ENCODE measurements at places on chromosomes 3 and 15.

DNA sequence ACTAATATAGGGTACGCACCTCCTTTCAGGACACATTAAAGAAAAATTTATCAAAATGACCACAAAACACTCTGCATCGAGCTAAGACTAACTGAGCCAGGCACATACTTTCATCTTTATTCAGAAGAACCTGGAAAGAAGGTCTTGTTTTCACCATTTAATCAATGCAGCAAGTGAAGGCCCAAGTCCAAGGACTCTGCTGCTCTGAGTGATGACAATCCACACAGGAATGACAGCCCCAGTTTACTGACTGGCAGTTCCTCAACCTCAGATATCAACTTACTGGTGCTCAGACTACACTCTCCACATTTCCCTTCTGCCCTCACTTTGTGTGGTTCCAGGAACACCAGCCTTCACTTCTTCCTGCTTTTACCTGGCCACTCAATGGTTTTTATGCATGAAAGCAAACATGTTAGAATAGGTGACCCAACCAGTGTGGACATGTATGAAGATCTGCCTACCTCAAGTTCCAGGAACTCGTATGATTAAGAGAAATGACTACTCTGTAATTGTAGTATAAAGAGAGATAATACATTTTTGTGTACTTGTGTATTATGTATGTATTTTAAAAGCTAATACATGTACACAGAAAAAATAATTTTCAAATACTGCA lies 29.1 kb upstream of the RASA2 start:
- H3K4me3 ChIP-seq, result no peak overlapping the region
- H3K27me3 ChIP-seq, result no peaks in the 10 kb centered on the region
- no peak for DNase-seq
- peaks cover 2% of the 10 kb centered on the region for H3K36me3 ChIP-seq
- no peak overlapping the region for H3K27ac ChIP-seq
- H3K4me1 ChIP-seq, result peaks cover 19% of the 10 kb centered on the region

GRCh38 chr3:157091083-157091833 lies 68.7 kb downstream of the CCNL1 start:
- peaks cover 17% of the 10 kb centered on the region for H3K36me3 ChIP-seq
- H3K27ac ChIP-seq, result peak overlapping the region; percentile 93
- peaks cover 32% of the 10 kb centered on the region for H3K4me1 ChIP-seq
- H3K4me3 ChIP-seq, result no peak overlapping the region
- H3K27me3 ChIP-seq, result no peaks in the 10 kb centered on the region
- DNase-seq, result no peak

- no peak for DNase-seq
- H3K27me3 ChIP-seq, result no peaks in the 10 kb centered on the region
- no peak overlapping the region for H3K27ac ChIP-seq
- no peak overlapping the region for H3K4me3 ChIP-seq
- no peaks in the 10 kb centered on the region for H3K4me1 ChIP-seq
Measured at GRCh38 chr3:137669519-137670060, 94.5 kb upstream of the SOX14 start.

GRCh38 chr15:40344631-40345120 lies 3.9 kb upstream of the CCDC9B start:
- DNase-seq, result peak; percentile 58
- peaks cover 5% of the 10 kb centered on the region for H3K4me1 ChIP-seq
- H3K4me3 ChIP-seq, result no peak overlapping the region
- no peaks in the 10 kb centered on the region for H3K27me3 ChIP-seq
- peaks cover 2% of the 10 kb centered on the region for H3K36me3 ChIP-seq
- H3K27ac ChIP-seq, result no peak overlapping the region

DNA sequence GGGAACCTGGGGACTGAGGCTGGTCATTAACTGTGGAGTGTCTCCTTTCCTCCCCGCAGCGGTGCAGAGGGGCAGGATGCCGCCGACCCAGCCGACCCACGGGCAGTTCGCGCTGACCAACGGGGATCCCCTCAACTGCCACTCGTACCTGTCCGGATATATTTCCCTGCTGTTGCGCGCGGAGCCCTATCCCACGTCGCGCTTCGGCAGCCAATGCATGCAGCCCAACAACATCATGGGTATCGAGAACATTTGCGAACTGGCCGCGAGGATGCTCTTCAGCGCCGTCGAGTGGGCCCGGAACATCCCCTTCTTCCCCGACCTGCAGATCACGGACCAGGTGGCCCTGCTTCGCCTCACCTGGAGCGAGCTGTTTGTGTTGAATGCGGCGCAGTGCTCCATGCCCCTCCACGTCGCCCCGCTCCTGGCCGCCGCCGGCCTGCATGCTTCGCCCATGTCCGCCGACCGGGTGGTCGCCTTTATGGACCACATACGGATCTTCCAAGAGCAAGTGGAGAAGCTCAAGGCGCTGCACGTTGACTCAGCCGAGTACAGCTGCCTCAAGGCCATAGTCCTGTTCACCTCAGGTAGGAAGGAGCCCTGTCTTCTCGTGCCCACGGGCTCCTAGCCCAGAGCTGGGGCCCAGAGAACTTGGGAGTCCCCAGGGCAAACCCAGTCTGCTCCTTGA lies 3.7 kb downstream of the NR2F2 start:
- H3K4me1 ChIP-seq, result peaks cover 12% of the 10 kb centered on the region
- H3K27ac ChIP-seq, result no peak overlapping the region
- H3K4me3 ChIP-seq, result peak overlapping the region; percentile 58

DNA sequence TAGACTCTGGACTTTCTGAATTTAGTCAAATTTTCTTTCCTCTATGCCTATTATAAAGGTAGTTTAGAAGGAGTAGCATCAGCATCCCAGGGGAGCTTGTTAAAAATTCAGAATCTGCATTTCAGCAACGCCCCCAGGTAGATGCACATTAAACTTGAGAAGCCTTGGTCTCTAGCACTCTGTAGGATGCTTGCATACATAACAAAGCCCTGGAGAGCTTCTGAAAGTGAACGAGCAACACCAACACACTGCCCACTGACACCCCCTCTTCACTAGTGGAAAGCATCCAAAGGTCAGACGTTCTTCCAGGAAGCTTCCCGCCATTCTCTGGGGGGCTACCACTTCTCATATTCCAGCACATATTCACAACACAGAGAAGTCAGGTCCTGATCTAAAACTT lies 6.5 kb downstream of the PRICKLE2 start:
- no peak for DNase-seq
- H3K4me1 ChIP-seq, result no peaks in the 10 kb centered on the region
- no peaks in the 10 kb centered on the region for H3K27me3 ChIP-seq
- no peak overlapping the region for H3K27ac ChIP-seq

DNA sequence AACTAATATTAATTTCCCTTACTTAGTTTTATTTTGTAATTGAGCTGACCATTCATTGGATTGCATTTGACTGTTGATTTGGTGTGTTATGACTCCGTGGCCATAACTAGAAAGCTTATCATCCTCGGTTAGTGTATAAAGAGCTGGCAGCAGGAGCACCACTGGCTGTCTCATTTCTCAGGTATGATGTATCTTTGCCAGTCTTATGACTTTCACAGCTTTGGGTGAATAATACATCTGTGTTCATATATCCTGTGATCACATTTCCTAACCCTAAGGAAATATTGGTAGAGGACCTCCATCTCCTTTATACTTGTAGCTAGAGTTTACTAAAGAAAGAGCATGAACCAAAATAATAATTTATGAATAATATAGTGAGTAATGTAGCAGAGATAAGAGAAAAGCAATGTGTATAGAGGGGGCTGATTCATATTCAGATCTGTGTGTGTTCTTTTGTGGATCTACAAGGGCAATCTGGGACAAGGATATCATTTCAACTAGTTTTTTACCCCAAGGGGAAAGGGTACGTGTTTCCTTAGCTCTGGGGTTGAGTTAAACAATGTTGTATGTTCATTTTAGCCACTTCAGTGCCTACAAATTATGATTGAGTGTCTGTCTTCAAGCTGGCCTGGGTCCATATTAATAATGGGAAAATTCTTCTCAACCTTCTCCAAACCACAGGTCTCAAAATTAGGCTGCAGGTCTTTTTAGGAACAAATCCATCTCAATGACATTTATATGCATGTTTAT lies 901.7 kb downstream of the NTRK3 start:
- no peaks in the 10 kb centered on the region for H3K27me3 ChIP-seq
- no peak for DNase-seq
- no peaks in the 10 kb centered on the region for H3K4me1 ChIP-seq
- H3K36me3 ChIP-seq, result no peaks in the 10 kb centered on the region

DNA sequence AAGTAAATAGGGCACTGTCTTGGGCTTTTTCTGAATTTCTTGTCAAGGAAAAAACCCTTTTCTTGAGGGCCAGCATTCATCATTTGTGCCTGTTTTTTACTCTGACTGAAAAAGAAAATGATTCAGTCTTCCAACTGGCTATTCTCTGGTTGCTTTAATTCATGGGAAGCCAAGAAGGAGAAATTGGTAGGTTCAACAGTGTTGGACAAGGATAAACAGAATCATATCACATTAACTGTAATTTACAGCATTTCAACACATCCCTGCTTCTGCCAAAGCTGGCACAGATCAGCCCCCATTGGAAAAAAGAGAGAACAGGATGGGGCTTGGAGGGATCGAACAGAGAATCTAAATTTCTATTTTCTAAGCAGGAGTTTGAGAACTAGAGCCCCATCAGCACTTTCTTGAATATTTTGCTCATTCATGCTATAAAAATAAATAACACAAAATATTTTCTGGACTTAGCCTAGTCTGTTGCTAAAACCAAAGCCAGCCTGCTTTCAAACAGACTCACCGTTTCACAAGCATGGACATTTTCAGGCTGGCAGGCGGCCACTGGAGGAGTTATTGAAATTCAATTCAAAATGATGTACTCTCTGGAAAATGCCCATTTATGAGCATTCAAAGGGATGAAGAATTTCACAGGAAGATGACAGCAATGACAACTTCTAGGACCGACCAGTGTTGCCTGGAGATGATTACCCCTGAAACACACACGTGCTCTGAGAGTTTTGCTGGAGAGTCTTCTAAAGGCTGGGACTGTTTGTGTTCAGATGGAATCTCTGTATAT lies 181.2 kb downstream of the WNT5A start:
- no peaks in the 10 kb centered on the region for H3K27me3 ChIP-seq
- peaks cover 2% of the 10 kb centered on the region for H3K36me3 ChIP-seq
- H3K27ac ChIP-seq, result no peak overlapping the region
- DNase-seq, result no peak

DNA sequence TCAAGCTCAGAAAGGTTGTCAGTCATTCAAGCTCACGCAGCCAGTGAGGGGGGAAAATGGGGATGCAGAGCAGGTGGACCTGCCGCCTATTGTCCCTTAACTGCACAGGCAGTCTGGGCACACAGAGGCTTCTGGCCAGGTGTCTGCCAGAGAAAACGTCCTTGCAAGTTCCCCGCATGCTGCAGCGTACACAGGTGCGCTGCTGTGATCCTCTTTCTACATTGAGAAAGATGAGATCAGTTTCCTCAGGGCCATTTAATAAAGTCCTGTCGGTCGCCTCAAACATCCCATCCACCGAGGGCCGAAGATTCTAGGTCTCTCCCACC lies 445 bp upstream of the TSEN2 start:
- peak overlapping the region; percentile 93 for H3K4me3 ChIP-seq
- no peak for DNase-seq
- H3K4me1 ChIP-seq, result peaks cover 43% of the 10 kb centered on the region
- no peaks in the 10 kb centered on the region for H3K27me3 ChIP-seq
- peak overlapping the region; percentile 93 for H3K27ac ChIP-seq

DNA sequence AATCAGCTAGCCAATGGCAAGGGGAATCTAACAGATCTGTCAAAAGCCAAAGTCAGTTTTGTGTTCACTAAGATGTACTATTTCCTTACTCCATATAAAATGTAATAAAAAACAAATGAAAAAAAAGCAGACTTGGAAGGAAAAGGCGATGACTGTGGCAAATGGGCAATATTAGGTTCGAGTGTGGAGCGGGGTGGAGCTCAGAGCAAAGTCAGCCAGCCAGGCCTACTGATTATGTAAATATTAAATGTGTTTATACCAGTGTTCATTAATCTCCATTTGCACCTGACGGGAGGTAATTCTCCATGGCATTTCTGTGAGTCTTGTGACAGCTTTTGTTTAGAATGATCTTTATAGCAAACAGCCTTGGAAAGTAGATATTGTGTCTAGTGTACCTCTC lies 96.2 kb upstream of the KCNMB2 start:
- no peak for DNase-seq
- no peak overlapping the region for H3K27ac ChIP-seq
- H3K4me3 ChIP-seq, result no peak overlapping the region
- no peaks in the 10 kb centered on the region for H3K27me3 ChIP-seq
- H3K4me1 ChIP-seq, result no peaks in the 10 kb centered on the region
- H3K36me3 ChIP-seq, result no peaks in the 10 kb centered on the region

DNA sequence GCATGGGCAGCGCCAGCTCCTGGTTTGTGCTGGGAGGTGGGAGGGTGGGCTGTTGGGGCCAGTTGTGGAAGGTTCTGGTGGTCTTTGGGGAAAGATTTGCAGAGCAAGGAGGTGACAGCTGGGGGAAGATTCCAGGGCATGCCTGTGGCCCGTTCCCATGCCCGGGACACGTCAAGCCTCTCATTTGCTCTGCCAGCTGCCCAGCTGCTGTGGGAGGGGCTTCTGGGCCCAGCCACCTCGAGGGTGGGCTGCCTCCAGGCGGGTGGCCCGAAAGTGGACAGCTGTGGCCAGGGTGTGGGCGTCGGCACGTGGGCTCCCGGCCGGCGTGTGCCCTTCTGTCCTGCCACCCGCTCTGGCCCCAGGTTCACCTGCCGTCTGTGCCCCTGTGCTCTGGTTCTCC lies 17.2 kb downstream of the PLXNA1 start:
- no peak for DNase-seq
- peaks cover 6% of the 10 kb centered on the region for H3K4me1 ChIP-seq
- H3K27ac ChIP-seq, result no peak overlapping the region
- no peak overlapping the region for H3K4me3 ChIP-seq
- peaks cover 6% of the 10 kb centered on the region for H3K36me3 ChIP-seq

DNA sequence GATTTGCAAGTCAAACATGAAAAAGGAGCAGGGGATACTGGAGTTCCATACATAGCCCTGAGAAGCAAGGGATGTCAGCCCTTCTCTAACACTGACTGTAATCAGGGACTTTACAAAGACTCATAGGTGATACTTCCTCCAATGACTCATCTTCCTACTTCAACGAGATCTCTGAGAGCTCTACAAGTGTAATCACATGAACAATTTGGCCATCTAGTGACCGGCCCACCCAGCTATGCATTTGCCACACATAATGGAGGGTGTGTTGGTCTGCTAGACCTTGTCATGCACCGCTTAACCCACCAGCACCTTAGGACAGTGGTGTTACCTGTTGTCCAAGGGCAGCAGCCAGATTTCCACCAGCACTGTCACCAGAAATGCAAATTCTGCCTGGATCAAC lies 75.3 kb downstream of the NCEH1 start:
- no peak for DNase-seq
- no peak overlapping the region for H3K27ac ChIP-seq
- H3K4me3 ChIP-seq, result no peak overlapping the region
- peaks cover 6% of the 10 kb centered on the region for H3K4me1 ChIP-seq
- peaks cover 4% of the 10 kb centered on the region for H3K36me3 ChIP-seq

DNA sequence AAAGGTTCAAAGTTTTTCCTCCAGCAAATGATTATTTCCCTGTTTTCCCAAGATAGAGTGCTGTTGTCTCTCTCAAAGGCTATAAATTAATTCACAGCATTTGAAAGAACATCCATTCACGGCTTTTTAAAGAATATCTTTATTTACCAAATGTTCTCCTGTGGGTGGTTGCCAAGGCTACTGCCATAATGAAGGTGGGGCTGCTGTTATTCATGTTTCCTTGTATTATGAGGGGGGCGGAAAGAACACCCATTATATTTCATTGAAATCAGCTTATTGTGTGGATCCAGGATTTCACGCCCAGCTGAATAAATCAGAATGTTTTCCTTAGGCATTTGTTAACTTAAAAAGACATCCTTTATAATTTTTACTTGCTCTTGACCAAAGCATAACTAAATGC lies 10.1 kb downstream of the SRP14 start:
- no peaks in the 10 kb centered on the region for H3K4me1 ChIP-seq
- no peaks in the 10 kb centered on the region for H3K27me3 ChIP-seq
- no peak overlapping the region for H3K27ac ChIP-seq
- H3K4me3 ChIP-seq, result no peak overlapping the region
- no peak for DNase-seq
